Neural cell (in vitro differentiated cells): ENCODE measurements at places on chromosomes 16 and 17. TPM values are rescaled to one million over a fixed set of nuclear protein-coding genes. Genes with fewer than 3 reads are reported as not detected.

The RHOT2 gene
- polyA plus RNA-seq: 132 and 192 TPM in 2 replicates

The CACNG3 gene
- polyA plus RNA-seq: not detected in 2 replicates

The HOXB7 gene
- not detected in 2 replicates for polyA plus RNA-seq

The TMEM88 gene
- 4.2 and 6.7 TPM in 2 replicates for polyA plus RNA-seq

The FGF11 gene
- polyA plus RNA-seq: 15.8 and 16.4 TPM in 2 replicates

The PITPNC1 gene
- polyA plus RNA-seq: 15.3 and 18.8 TPM in 2 replicates

The CFAP119 gene
- polyA plus RNA-seq: 17.0 and 23.3 TPM in 2 replicates

The KRTAP17-1 gene
- not detected in 2 replicates for polyA plus RNA-seq

The PMP22 gene
- not detected in 2 replicates for polyA plus RNA-seq

The CCL7 gene
- polyA plus RNA-seq: not detected in 2 replicates

The CCDC92B gene
- polyA plus RNA-seq: 0.32 and 1.2 TPM in 2 replicates

The TBX2 gene
- polyA plus RNA-seq: not detected in 2 replicates

The ZNF597 gene
- 1.8 and 2.0 TPM in 2 replicates for polyA plus RNA-seq

The FBXW10 gene
- 0.21 and 0.56 TPM in 2 replicates for polyA plus RNA-seq

The CCL1 gene
- polyA plus RNA-seq: not detected in 2 replicates

The CD79B gene
- not detected in 2 replicates for polyA plus RNA-seq
